ENCODE measurements at places on chromosomes 5 and 9.
A peak's percentile ranks its signal among the peaks of the same experiment; 100 is the strongest.

GRCh38 chr5:65742565-65743231, 20.7 kb downstream of the NLN start:
- peak; percentile 50 for DNase-seq

DNA sequence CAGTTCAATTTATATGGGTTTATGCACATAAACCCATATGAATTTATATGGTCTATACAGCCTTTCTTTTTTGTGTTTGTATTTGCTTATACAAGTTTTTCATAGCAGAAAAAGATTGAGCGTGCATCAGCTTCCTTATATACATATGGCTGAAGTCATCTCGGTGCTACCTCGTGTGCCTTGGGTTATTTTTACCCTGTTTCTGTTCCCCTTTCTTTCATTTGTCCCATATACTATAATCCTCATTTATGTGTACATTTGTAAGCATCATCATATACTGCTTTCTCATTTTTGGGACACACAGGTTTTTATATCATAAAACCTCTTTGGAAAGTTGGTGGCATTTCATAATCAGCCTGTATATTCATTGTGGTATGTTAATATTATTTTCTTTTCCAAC, 107.8 kb upstream of the ADAMTSL1 start:
- DNase-seq = no peak

GRCh38 chr5:132220491-132220890, 7.2 kb downstream of the P4HA2 start:
- no peak for DNase-seq

GRCh38 chr5:168676501-168676900, 97.3 kb upstream of the PANK3 start:
- peak; percentile 68 for DNase-seq

DNA sequence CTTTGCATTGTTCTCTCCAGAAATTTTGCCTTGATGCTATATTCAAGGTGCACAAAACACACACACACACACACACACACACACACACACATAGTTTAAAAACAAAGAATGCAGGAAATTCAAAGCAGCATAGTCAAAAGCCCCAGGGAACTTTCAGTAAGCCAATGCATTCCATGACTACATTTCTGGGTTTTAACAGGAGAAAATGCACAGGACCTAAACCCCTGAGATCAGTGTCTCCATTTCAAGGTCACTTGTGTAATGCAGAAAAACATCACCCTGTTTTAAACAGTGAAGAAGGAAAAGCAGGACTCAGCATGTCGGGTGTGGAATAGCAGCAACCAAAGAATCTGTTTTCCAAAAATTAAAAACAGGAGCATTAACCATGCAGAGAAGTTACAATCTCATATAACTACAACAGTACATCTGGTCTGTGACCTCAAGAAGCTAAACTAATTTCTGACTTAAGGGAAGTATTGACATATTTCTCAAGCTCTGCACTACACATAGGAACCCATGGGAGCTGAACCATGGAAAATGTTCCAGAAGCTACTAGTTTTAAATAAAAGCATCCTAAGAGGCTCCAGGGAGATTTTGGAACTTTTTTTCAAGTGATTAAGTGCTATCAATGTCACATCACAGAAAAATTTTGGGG, 296.7 kb downstream of the HINT1 start:
- DNase-seq = no peak

DNA sequence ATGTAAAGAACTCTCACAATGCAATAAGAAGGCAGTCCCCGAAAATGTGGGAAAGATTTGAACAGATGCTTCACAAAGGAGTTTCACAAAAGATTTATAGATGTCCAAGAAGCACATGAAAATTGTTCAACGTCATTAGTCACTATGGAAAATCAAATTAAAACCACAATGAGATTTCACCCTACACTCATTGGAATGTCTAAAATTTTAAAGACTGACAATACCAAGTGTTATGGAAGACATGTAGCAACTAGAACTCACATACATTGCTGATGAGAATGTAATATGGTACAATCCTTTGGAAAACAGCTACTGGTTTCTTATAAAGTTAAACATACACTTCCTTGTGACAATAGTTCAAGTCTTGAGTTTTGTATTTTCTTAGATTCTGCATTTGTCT, 11.0 kb upstream of the RECK start:
- DNase-seq = no peak

Measured in MM.1S (cell line).